ENCODE measurements at places on chromosomes 16 and 17.

GRCh38 chr17:49190932-49191331 is 19.4 kb downstream of the GNGT2 start:
- DNase-seq, result no peak

DNA sequence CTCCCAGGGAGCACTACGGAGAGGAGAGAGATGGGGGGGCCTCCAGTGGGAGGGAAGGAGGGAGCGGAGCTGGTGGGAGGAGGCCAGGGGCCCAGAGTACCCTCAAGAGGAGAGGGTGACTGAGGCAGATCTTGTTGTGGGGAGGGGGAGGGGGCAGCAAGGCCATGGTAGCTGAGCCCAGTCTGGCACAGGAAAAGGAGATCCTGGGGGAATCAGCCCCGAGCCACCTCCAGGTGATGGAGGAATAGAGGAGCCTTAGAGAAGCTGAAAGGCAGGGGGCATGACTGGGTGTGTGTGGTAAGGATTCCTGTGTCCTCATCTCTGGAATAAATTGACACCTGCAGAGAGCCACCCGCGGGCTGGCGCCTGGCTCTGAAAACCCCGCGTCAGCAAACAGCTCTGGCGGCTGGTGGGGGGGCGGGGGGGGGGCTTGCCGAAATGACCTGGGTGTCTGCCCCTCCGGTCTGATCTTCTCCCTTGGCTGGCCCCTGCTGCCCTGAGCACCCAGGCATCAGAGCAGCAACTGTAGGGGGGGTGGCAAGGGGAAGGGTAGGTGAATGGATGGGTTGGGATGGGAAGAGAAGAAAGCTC is 1.3 kb upstream of the NLGN2 start:
- no peak for DNase-seq

GRCh38 chr17:77328823-77329740 is 188.3 kb downstream of the SEC14L1 start:
- DNase-seq, result no peak

- no peak for DNase-seq
Observed at GRCh38 chr16:70766176-70766575, 34.8 kb downstream of the VAC14 start.

DNA sequence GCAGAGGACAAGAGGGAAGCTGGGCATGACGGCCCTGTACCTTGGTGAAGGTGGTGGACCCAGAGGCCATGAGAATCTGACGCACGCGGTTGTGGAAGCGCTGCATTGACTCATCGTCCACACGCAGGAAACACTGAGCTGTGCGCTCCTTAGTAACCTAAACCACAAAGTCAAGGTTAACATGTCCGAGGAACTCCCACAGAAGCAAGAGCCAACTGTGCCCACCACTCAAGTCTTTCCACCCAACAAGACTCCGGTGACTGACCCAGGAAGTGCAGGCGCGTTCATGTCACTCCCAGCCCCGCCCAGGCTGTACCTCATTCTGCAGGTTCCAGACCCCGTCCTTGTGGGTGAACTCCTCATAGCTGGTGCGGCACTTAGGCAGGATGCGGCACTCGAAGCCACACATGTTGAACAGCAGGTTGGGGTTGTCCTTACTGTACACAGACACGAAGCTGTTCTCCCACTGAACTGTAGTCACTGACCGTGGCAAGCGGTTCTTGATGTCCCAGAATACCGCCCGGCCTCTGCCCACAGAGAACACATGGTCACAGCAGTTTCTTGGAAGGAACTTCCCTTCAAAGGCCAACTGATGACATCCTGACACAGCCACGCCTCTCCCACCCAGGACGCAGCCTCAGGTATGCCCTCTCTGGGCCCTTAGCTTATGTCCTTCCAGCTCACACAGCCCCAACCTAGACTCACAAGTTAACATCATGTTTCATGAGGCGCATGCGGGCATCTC is 11.5 kb downstream of the PRPF8 start:
- no peak for DNase-seq

DNA sequence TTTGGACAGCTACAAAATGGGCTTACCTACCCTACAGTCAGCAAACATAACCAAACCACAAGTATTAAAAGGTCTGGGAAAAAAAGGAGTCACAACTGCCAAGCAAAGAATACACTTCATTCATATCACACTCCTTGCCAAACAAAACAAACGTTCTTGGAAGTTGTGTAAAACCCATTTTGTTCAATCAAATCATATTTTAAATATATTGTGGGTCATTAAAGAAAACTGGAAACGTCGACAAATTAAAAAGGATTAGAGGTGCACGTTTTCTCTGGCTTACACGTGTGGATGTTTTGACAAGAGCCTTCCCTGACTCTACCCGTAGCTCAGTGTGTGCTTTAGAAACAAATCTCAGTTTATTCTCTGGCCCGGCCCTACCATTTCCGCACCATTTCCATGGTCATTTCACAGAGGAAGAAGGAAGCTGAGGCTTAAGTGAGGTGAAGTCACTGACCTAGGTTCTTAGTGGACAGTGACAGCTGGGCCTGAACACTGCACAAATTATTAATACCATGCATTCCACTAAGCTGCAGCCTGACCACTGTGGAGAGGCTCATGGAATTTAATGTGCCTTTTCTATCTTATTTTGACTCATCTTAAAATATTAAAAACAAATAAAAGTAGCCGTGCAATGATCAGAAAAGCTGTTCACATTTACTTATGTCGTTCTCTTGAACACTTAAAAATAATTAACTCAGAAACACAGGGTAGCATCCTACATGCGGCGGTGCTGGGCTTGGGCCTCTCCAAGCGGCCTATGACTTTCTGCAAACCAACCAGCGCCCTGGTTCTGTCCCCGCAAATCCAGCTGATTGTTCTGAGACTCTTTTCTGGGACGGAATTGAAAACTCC is 968 bp downstream of the CEP112 start:
- no peak for DNase-seq

GRCh38 chr17:75087558-75088453 is at the start of gene SLC16A5:
Gene SLC16A5, plus strand, starts transcription at chr17:75087954. Its CDS starts 5,683 bp downstream, at chr17:75093637.
- peak; percentile 78 for DNase-seq

- peak; percentile 3 for DNase-seq
Observed at GRCh38 chr16:7419441-7419840, 86.8 kb downstream of the RBFOX1 start.

- peak; percentile 30 for DNase-seq
Observed at GRCh38 chr17:29149431-29150064, 30.6 kb downstream of the MYO18A start.

DNA sequence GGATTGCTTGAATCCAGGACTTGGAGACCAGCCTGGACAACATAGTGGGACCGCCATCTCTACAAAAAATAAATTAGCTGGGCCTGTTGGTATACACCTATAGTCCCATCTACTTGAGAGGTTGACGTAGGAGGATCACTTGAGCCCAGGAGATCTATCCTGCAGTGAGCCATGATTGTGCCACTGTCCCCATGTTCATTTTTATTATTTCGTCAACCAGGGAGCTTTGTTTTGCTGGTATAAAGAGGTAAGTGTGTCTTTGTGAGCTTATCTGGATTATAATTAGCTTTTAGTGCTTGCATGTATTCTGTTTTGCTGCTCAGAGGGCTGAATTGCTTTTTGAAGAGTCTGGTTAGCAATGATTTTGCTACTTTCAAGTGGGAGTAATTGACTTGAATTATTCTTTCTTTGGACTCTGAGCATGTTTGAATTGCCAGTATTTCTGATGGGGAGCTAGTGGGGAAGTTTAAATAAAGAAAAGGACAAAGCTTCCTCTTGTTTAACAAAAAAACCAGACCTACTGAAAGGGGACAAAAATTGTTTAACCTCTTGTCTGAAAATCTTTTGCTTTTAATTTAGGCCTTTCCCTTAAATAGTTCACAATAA is 31.6 kb upstream of the BCAS3 start:
- DNase-seq, result no peak

- DNase-seq, result no peak
Observed at GRCh38 chr17:76478097-76478496, 10.7 kb downstream of the AANAT start.

GRCh38 chr16:2159175-2159838 is 3.7 kb downstream of the TRAF7 start:
- no peak for DNase-seq

DNA sequence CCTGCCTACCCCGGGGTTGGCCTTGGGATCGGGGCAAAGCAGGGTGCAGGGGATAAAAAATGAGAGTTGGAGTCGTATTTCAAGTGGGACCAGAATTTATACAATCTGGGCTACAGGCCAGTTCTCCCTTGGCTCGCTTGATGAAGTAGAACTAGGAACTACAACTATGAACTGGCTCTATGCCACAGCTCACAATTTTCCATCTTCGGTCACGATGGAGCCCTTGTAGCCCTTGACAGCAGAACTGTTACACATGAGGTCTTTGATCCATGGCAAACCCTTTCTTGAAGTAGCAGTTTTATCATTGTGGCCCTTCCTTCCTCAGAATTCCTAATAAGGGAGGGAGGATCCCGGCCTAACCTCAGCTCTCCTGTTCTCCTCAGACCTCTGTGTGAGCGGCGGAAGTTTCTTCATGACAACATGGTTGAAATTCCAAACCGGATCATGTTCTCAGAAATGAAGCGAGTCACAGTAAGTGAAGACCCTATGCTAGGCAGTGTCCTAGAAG is 17.1 kb downstream of the LIG3 start:
- no peak for DNase-seq

DNA sequence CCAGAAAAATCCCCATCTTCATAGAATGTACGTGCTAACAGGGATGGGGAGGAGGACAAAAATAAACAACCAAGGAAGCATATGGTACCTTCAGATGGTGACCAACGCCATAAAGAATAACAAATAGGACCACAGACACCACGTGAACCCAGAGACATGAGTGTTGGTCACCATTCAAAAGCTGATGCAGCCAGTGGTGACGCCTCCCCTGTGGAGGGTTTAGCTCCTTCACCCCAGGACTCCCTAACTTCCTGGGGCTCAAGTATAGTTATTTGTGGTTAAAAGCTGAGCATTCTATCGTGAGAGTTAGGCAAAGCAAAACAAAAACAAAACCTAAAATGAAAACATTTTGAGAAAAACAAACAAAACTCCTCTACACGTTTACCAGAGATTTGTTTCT is 184.7 kb downstream of the SOX9 start:
- no peak for DNase-seq

DNA sequence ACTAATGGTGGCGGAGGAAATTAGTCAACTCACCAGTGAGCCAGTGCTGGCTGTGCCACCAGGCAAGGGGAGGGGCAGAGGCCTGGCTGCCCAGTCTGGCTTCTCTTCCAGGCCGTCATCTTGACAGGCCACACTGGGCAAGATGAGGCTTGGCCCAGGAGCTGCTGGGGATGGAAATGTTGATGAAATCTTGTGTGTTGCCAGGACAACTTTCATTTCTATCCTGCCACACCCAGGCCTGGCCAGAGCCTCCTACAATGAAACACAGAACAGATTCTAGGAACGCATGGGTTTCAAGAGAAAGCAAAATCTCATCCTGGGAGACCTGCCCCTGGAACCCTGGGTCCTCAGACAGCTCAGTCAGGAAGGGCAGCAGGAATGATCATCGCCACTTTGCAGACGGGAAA is 9.3 kb downstream of the HEXIM2 start:
- DNase-seq, result no peak

GRCh38 chr16:1639282-1639681 is 27.1 kb downstream of the CRAMP1 start:
- DNase-seq, result no peak

GRCh38 chr17:13538841-13539411 is 62.8 kb downstream of the HS3ST3A1 start:
- DNase-seq, result no peak
